Activated T-cell treated with anti-CD3 and anti-CD28 coated beads for 1 hour (primary cell): ENCODE measurements at places on chromosomes 16 and 17.

DNA sequence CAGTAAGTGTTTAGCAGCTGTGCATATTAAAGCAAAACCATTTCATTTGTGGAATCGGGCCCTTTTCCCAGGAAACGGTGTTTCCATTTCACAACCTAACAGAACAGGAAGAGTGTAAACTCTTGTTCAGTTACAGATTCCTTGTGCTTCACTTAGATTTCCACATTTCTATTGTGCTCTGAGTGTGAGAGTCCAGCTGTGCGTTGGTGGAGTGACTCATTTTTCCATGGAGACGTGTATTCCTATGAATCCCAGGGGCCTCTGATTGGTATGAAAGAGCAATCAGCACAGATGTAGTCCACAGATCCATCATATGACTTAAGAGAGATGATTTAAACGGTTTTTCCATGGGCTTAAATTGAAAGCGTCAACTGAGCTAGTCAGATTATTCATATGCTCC, 13.3 kb upstream of the CAVIN1 start:
- DNase-seq: no peak

DNA sequence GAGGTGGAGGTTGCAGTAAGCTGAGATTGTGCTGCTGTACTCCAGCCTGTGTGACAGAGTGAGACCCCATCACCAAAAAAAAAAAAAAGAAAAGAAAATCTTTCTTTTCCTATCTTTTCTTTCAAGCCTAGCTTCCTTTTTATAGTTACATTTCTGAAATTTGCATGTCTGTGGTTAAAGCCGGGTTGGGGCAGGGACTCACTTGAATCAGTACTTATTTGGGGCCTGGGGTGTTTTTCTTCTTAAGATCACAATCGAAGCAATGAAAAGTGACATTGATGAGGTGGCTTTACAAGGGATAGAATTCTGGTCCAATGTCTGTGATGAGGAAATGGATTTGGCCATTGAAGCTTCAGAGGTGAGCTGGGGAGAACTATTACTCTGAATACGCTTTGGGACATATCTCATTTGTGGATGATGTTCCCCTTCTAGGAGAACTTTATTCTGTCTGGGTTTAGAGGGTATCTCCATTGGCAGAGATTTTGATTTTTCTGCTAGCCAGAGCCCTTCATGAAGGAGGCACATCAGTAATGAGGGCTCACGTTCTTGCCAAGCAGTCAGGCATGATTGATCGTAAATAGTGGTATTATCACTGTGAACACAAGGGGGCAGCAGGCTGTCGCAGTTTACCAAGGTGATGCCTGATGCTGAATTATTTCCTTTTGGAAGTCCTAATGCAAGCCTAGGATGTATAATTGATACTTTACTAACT, 14.3 kb downstream of the KPNB1 start:
- peak; percentile 43 for DNase-seq

GRCh38 chr16:69936252-69936651, 14.9 kb upstream of the CLEC18A start:
- no peak for DNase-seq

- DNase-seq: no peak
Observed at GRCh38 chr16:51268237-51268636, 117.2 kb upstream of the SALL1 start.

GRCh38 chr16:50065624-50066481, at the start of gene HEATR3:
Gene HEATR3, plus strand, starts transcription at chr16:50065970. Its CDS starts 162 bp downstream, at chr16:50066132.
- DNase-seq: peak; percentile 92

GRCh38 chr17:19614900-19615299, 33.7 kb upstream of the ALDH3A2 start:
- no peak for DNase-seq

- no peak for DNase-seq
Observed at GRCh38 chr17:75783069-75783783, 1.4 kb upstream of the UNK start.

- DNase-seq: no peak
Observed at GRCh38 chr17:41544491-41544892, 16.4 kb upstream of the KRT19 start.

DNA sequence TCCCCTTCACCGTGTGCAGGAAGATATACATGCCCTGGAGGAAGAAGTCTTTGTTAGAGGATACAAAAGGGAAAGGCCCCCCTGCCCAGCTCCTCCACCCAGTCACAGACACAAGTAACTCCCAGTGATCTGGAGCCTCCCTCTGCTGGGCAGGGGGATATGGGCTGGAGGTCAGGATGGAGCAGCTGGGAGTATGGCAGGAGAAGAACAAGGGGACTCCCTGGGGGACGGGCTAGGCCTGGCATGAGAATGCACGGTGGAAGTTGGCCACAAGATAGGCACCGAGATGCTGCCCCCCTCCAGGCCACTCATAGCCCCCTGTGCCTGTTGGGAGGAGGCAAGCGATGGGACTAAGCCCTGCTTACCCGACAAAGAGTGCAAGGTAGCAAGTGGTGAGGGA, 4.2 kb downstream of the ORMDL3 start:
- no peak for DNase-seq

- DNase-seq: peak; percentile 90
Observed at GRCh38 chr17:11997147-11997971, at the start of gene ZNF18. Gene ZNF18, minus strand, starts transcription at chr17:11997475. Its CDS starts 4,646 bp downstream, at chr17:11992829.

GRCh38 chr17:17710728-17711541, 29.7 kb downstream of the RAI1 start:
- no peak for DNase-seq

DNA sequence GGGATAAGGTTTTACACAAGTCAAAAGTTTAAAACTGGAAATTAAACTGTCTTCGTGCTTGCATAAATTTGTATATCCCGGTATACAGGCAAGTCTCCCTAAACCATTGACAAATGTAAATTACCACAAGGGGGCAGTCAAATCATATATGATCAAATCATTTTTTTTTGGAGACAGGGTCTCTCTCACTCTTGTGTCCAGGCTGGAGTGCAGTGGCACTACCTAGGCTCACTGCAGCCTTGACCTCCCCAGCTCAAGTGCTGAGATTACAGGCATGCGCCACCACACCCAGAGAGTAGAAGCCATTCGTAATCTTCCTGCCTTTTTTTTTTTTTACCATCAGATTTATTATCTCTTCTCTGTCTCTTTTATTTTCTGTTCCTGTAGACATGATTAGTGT, 18.5 kb downstream of the TOP2A start:
- DNase-seq: no peak

- DNase-seq: no peak
Observed at GRCh38 chr16:74611721-74612120, 4.8 kb upstream of the GLG1 start.

DNA sequence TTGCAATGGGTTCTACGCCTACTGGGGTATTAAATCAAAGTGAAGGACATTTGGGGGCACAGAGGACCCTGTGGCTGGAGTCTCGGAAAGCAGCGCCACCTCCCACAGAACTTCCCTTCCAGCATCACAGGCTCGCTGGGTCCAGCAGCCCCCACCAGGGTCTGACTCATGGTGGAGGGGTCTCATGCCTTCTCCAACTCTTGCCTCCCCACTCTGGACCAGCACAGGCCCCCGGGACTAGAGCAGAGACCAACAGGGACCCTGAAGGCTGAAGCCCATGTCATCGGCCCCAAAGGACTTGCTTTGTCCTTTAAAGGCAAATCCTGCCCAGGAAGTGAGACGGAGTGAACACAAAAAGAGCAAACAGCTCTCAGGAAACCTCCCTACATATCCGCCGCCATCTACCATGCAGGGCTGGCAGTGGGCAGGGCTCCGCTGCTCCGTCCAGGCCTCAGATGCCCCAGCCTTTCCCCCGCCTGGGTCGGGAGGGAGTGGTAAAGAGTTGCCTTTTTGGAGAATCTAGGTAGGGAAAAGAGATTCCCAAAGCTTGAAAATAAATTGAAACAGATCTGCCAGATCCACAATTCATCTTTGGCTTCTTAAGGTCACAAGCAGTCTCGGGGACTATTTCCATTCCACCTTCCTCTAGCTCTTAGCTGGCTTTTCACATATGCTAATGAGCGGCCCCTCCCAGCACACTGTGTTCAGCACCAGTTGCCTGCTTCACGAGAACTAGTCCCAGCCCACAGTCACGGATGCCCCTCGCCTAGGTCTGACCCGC, 2.1 kb upstream of the GPRC5C start:
- no peak for DNase-seq

DNA sequence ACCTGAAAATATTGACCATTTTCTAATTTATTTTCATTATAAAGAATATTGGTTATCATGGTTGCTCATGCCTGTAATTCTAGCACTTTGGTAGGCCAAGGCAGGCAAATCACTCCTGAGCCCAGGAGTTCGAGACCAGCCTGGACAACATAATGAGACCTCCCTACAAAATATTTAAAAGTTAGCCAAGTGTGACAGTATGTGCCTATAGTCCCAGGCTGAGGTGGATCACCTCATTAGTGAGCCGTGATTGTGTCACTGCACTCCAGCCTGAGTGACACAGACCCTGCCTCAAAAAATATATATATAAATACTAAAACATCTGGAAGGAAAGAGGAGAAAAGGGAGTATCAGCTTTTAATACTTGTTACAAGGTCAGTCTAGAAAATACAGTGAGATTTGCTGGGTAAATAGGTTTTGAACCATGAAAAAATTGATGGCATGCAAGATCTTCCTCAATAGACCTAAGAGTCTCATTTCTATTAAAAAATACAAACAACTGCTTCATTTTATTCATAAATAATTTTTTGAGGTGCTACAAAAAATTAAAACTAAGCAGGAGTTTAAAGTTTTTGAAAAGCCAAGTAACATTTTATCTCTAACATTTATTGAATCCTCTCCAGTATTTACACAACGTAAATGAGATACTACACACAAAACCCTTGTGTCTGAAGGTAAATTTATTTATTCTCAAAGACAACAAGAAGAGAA, 47.7 kb downstream of the TUBD1 start:
- DNase-seq: no peak

DNA sequence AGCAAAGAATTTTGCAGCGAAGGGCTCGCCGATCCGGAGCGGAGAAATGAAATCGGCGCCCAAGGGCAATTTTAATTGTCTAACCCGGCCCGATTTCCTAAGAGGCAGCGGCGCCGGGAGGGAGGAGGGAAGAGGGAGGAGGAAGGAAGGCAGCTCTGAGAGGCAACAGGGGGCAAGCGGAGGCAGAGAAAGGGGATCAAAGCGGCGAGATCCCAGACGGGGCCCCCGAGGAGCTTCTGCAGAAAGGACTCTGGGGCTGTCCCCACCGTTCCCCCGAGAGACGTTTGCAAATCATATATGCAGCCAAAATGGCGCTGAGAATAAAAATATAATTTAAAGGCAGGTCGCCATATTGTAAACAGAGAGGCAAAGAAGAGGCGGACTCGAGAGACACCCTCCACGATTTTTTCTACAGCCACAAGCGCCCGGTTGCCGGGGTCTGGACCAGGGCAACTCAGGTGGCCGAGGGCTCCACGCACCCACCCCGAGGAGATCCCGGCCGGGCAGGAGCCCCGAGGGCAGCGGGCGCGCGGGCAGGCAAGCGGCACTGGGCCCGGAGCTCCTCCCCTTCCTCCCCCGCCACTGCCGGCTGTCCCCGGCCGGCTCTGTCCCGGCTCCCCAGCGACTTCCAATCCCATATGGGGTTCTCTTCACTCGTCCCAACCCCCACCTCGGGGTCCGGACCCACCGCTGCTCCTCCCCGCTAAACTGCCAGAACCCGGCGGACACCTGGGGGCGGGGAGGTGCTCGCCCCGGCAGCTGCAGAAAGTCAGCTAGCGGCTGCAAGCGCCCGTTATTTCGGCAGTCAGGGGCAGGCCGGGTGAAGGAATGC, 1.9 kb downstream of the PHF12 start:
- peak; percentile 28 for DNase-seq

- DNase-seq: no peak
Observed at GRCh38 chr17:58234512-58234911, 3.9 kb upstream of the LPO start.

- no peak for DNase-seq
Observed at GRCh38 chr17:77613218-77613617, 345.3 kb upstream of the TNRC6C start.

DNA sequence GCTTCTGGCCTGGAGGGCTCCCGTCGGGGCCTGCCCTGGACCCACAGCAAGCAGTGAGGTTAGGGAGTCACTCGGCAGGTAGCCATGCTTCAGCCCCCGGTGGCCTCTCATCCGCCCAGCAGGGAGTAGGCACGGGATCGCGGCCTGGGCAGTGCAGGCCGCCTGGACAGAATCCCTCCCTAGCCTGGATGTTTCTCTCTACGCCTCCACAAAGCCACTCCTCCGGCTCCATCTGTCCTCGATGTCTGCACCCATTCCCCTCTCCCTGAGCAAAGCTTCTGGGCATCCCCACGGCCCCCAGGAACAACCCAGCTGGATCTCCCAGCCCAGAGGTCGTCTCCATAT, 145.2 kb downstream of the RBFOX3 start:
- no peak for DNase-seq

GRCh38 chr16:1791256-1791942, 2.1 kb downstream of the IGFALS start:
- DNase-seq: no peak

DNA sequence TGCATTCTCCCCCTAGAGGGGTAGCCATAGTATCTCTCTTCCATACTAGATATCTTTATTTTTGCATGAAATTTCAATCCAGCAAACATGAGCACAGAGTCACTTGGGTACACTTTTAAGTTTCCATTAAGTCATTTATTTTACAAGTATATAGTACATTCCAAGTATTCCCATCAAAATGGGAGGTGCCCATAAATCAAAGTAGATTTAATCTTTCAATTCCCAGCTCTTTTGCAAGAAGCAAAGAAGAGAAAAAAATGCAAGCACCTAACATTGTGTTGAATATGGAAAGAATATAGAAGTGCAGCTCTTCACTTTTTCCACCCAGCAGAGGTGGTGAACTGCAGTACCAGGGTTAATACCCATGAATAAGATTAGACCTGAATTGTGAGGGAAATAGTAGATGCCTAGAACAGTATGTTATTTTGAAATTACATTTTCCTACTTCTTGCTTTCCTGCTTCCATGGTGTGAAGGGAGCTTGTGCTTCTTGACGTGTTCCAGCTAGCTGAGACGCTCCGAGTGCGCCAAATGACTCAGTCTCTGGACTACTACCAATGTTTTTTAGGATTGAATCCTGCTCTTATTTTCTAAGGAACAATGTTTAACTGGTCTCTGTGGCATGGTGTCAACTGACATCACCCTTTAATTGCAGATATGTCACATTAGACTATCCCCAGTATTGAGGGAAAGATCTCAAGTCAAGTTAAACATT, 151.1 kb upstream of the MAF start:
- no peak for DNase-seq

- peak; percentile 77 for DNase-seq
Observed at GRCh38 chr17:45098869-45099616, 33.3 kb downstream of the PLCD3 start.

- no peak for DNase-seq
Observed at GRCh38 chr16:74760007-74760767, 14.4 kb downstream of the FA2H start.

- DNase-seq: no peak
Observed at GRCh38 chr16:49566432-49566831, 192.8 kb downstream of the C16orf78 start.

GRCh38 chr17:1376061-1376460, 24.0 kb downstream of the YWHAE start:
- DNase-seq: no peak

DNA sequence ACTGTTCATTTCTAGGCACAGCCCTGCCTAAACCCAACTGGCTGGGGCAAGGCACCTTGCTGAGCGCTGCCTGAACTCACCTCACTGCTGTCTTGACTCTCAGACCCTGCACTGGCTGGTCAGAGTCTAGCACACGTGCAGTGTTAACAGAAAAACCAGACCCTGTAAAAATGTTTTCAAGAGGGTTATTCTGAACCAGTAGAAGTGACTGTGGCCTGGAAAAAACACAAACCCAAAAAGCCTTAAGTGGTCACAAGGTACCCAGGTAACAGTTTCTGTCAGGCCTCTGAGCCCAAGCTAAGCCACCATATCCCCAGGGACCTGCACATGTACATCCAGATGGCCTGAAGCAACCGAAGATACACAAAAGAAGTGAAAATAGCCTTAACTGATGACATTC, 6.1 kb upstream of the EIF4A3 start:
- no peak for DNase-seq
